ENCODE measurements at places on chromosomes 11 and 22.
A peak's percentile ranks its signal among the peaks of the same experiment; 100 is the strongest.

- DNase-seq, result no peak
Measured at GRCh38 chr22:23196165-23196564, 15.9 kb downstream of the BCR start.

- DNase-seq, result no peak
Measured at GRCh38 chr11:120281143-120281795, 41.3 kb downstream of the POU2F3 start.

DNA sequence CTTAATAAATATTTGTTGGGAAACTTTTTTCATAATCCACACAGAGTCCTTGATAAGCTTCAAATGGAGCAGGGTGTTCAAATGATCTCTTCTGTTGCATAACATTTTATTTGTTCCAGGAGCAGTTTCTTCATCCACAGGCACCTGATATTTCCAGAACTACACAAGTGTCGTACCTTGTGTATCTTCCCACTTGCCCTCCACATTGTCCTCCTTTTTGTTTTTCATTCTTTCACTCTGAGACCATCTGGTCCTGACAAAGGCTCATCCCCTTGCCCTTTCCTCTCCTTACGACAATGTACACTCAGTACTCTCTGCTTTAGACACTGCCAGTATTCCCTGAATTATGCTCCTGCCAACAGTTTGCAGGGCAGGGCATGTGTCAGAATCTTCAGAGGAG lies 5.2 kb upstream of the AMOTL1 start:
- DNase-seq, result no peak

DNA sequence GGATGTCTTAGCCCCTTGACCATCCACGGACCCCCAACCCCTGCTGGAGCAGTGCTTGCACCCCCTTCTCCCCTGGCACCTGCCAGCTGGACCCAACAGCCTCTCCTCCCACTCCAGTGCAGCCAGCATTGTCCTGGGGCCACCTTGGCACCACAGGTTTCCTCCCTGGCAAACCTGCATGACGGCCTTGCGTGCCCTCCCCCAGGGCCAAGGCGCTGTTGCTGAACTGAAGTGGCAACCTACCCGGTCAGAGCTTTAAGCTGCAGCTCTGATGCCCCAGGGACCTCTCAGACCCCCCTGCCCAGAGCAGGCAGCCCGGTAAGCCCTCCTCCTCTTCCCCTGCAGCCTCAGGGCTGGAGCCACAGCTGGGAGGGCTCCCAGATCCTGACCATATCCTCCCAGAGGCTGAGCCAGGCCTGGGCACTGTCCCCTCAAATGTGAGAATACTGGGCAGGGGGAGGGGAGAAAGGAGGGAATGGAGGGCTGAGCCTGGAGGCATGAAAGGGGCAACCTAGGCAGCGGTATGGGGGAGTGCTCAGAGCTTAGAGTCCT lies 1.8 kb upstream of the LRRC75B start:
- DNase-seq, result no peak

- DNase-seq, result no peak
Measured at GRCh38 chr11:59542142-59542810, 30.9 kb downstream of the OR4D9 start.

GRCh38 chr11:107908211-107908610 lies 20.0 kb upstream of the RAB39A start:
- no peak for DNase-seq

- DNase-seq, result no peak
Measured at GRCh38 chr22:33492210-33492651, 428.0 kb downstream of the LARGE1 start.

- no peak for DNase-seq
Measured at GRCh38 chr11:59713745-59714144, at the start of gene OR10V1. TSS of gene OR10V1 (minus strand) at chr11:59713845. CDS start at chr11:59713845, 0 bp downstream.

DNA sequence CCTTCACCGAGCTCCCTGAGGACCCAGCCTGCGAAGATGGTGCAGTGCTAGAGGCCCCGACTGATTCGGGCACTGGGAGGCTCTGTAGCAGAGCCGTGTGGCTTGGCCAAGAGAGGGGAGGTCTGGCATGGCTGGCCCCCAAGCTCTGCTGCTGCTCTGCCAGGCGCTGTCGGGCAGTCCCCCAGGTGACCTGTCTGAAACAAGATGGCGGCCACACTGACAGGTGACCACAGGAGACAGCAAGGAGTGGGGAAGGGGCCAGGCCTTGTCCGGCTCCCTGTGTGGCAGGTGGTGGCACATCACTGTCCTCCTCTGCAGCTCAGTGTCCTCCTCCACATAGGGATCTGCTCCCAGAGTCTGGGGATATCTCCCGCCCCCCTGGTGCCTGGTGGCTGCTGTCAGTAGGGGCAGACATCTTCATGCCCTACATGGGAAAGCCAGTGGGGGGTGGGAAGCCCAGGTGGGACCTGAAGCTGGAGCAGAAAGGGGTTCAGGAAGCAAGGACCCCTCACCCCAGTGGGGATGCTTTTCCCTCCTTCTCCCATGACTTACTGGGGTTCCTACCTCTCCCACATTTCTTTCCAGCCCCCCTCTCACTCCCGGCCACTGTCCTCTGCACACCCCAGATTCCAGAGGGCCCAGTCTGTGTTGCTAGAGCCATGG lies 40.1 kb upstream of the WNT11 start:
- no peak for DNase-seq

DNA sequence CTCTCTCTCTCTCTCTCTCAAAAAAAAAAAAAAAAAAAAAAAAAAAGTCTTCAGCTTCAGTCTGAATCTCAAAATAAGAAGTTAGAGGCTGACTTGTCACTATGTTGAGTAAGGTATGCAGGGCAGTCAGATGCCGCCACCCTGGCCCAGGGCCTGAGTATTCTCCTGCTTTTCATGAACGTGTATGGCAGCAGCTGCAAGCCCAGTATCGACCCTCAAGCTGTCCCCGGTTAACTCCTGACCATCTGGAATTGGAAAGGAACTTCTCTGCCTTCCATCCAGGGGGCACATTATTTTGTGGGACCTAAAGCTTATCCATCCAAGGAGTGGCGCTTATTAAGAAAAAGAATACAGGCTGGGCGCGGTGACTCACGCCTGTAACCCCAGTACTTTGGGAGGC lies 11.4 kb downstream of the MRGPRD start:
- no peak for DNase-seq

- DNase-seq, result peak; percentile 20
Measured at GRCh38 chr22:47092896-47093311, 330.5 kb downstream of the TBC1D22A start.

DNA sequence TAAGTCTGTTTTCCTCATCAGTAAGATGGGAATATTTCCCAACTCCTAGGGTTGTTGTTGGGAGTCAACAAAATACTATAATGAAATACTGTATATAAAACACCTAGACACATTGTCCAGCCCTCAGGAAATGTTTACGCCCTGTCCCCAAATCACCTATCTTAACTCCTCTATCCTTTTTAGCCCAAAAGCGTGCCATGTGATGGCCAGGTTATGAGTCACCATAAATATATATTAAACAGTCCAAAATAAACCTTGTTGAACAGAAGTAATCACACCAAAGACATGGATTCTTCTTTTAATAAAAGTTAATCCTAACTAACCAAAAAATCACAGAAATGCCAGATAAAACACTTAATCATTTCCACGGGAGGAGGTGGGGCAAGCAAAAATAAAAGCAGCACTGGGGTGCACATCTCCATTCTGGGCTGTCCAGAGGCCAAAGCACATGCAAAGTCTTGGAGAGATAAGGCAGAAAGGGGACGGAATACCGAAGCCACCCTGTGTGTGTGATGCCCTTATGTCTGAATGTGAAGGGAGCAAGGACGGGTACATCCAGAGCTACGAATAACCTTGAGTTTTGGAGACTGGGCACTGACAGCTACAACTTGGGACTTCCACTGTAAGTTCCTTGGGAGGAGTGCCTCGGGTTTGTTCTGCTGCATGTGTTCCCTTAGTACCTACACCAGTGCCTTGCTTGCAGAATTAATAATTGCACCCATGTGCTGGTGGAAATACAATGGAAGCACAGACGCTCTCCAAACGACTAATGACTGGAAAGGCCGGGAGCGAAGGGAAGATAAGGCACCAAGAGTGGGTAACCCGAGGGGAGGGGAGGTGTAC lies 1.1 kb downstream of the OSBP start:
- DNase-seq, result no peak

DNA sequence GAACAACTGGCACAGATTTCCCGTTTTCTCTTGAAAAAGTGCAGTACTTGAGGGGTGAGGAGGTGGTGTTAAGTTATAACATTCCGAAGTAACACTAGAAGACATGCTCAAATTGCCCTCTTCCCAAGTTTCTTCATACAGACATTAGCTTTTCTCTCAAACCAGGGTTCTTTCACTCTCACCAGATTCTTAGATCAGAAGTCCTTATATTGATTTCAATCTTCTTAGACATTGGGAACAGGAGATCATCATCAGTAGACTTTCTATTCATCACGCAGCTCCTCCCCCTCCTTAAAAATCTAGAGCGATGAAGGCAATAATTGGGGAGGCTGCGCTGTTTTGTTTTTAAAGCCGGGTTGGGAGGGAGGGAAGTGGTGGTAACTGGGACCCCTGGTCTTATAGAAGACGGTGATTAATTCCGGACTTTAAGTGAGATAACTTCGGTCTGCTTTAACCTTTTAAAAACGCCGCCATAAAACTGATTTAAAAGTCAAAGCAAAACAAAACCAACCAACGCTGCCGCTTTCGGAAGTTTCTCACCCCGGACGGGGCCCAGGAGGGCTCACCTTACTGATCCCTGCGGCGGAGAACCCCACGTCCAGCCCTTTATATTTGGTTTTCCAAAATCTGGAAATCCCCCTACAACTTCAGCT lies 665 bp downstream of the USP28 start:
- DNase-seq, result no peak

- DNase-seq, result no peak
Measured at GRCh38 chr11:117605331-117605730, 191.7 kb downstream of the DSCAML1 start.

DNA sequence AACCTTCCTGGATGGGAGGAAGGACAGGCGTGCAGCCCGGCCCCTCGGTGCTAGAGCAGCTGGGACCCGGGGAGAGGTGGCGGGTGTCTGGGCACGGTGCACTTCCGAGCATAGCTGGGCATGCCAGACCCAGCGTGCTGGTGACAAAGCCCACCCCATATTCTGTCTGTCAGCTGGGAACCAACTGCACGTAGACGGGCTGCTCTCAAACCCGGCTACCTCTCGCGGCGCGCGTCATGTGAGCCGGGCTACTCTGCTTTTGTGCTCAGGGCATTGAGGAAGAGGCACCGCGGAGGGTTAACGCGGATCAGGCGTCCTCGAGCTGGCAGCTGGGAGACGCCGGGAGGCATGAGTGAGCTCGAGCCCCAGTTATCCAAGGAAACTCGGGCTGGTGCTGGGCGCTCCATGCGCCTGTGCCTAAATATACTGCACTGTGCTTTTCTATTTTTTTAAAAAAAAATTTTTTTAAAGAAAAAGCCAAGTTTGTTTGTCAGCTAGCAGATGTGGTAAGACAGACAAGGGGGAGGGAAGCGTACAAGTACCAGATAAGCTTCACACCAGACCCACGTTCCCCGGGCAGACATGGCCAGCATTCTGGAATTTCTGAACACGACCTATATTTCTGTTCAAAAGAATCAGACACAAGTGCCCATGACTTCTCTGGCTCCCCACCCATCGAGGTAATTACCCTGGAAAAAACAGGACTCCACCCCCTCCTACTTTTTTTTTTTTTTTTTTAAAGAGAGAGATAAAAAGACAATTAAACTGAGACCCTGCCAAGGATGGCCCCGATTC lies 425.6 kb downstream of the SHANK2 start:
- no peak for DNase-seq

DNA sequence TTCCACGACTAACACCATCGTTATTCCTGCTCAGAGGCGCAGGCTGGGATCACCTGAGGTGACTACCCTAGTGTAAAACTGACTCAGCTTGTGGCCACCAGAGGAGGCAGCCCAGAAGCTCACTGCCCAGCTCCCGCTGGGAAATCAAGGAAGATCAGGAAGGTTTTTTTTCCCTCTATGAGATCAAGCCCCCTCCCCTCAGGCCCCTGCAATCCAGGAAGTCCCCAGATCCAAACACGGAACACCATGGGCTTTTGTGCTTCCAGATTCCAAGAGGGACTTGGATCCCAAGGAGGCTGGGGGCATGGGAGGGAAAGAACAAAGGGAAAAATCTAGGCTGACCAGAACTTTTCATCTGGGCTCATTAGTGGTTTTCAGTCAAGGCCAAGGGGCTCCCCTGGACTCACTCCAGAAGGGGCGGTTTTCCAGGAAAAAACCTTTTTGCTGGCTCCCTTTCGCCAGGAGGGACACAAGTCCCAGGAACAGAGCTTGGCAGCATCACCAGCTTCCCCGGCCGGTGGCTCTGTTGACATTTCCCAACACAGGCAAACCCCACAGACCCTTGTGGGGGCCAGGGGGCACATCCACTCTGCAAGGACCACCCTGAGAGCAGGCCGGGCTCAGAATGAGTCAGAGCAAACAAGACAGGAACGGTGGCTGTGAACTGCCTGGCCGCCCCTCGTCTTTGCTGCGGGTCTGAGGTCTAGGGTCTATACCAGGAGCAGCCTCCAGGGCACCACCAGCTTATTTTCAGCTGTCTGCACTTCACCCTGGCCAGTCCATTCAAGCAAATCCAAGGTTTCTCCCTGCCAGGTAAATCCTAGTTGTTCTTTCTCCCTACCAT lies 36.8 kb downstream of the MYH9 start:
- DNase-seq, result no peak

DNA sequence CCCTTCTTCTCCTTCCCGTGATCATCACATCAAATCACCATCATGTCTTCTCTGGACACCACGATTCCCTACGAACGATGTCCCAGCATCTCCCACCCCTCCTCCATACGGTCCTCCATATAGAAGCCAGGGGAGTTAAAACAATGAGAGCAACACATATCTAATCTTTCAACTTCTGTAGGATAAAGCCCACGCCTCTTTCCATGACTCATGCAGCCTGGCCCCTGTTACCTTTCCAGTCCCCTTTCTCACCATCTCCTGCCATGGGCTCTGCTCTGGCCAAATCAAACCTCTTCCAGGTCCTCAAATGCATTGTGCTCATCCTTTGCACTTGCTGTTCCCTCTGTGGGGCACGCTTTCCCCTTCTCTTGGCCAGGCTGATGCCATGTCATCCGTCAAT lies 23.6 kb downstream of the RPS6KA4 start:
- no peak for DNase-seq

GRCh38 chr22:42303396-42304323 lies 33.2 kb upstream of the TCF20 start:
- DNase-seq, result no peak

- DNase-seq, result no peak
Measured at GRCh38 chr11:2681408-2682145, 18.2 kb downstream of the KCNQ1OT1 start.

DNA sequence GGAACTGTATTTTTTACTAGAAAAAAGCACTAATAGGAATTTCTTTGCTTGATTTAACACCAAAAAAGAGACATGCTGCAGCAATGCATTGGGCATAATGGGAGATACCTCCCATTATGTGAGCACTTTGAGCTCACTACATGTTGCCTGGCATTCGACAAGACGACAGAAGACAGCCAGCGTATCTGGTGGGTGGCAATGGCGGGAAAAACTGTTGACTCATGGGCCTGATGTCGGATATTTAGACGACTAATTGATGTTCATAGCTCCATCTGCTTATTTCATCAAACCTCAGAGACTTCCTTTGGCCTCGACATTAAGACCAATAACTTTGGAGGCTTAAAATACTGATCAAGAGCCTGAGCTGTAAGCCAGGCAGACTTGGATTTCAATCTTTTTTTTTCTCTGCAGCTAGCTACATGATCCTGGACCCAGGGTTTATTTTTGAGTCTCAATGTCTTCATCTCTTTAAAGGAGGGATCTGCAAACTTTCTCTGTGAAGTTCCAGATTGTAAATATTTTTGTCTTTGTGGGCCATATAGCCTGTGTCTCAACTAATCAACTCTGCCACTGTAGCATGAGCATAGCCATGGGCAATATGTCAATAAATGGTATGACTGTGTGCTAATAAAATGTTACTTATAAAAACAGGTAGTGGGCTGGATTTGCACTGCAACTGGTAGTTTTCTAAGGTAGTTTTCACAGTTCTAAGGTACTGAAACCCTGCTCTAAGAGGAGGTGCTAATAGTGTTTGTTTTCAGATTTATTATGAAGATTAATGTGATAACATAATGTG lies 375.1 kb downstream of the METTL15 start:
- no peak for DNase-seq

Data from SK-N-MC (cell line).